Activated T-helper 17 cell treated with anti-CD3 and anti-CD28 coated beads, Interleukin-2, amount 50 U/mL, for 72 hours (primary cell): ENCODE measurements at places on chromosomes 11 and 22. TPM values are rescaled to one million over a fixed set of nuclear protein-coding genes. Genes with fewer than 3 reads are reported as not detected.

GRCh38 chr11:124935548-124936514 is at the start of gene HEPACAM:
Gene HEPACAM (minus strand): TSS chr11:124936047. CDS start chr11:124936006, 41 bp downstream.
- no peak for ATAC-seq

DNA sequence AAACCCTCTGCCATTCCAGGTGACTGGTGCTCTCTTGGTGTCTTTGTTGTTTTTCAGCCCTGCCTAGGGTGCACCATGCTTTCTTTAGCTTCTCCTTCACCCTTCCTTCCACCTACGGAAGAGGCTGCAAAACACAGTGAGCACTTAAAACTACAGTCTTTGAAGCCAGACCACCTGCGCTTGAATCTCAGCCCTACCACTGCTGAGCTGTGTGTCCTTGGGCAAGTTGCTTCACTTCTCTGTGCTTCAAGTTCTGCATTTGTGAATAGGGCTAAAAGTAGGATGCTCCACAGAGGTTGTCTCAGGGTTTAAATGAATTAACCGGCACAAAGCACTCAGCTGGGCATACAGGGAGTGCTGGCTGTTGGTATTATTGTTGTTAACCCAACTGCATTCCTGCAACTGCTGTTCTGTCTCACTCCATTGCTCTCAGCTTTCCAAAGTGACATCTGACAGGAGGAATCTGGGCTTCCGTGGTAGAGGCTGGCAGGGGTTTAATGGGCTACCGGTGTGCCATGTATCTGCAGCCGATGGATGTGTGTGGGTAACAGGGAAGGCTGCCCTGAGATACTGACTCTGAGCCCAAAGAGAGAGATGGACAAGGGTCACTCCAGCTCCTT is 139.3 kb downstream of the FBXO7 start:
- no peak for ATAC-seq

DNA sequence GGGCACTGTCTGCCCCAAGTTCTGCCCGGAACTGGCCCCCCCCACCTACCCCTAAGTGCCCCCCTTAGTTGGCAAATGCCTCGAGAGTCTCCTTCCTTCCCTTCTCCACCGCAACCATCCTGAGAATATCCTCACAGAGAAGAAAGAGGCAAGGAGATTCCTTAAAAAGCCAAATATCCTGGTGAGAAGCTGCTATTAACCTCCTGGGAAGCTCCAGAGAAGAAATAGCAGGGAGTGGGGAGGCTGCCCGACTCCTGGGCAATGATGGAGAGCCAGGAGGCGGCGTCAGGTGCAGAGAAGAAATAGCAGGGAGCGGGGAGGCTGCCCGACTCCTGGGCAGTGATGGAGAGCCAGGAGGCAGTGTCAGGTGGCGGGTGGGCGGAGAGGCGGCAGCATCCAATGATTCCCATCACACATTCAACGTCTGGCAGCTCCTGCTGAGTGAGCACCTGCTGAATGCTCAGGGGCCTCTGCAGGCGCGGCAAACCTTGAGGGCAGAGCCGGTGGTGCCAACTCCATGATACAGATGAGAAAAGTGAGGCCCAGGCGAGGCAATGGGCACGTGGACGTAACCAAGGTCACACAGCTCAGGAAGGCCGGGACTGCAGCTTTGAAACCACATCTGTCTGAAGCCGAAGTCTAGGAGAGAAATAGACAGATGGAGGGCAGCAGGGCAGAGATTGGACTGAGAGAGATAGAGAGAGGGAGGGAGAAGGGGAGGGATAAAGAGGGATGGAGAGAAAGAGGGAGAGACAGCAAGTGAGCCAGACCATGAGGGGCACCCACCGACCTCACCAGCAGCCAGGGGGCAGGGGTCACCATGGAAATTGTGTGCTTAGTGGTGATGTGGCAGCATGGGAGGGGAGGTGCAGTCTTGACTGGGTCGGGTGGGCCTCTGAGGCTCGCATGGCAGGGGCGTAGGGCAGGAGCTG is 58.3 kb downstream of the CYTH4 start:
- ATAC-seq, result no peak

- ATAC-seq, result no peak
These were observed 84.1 kb downstream of the C22orf31 start for GRCh38 chr22:28977481-28977971.

OR8G1 gene
- total RNA-seq, result not detected

KRTAP5-10 gene
- total RNA-seq, result not detected

DNA sequence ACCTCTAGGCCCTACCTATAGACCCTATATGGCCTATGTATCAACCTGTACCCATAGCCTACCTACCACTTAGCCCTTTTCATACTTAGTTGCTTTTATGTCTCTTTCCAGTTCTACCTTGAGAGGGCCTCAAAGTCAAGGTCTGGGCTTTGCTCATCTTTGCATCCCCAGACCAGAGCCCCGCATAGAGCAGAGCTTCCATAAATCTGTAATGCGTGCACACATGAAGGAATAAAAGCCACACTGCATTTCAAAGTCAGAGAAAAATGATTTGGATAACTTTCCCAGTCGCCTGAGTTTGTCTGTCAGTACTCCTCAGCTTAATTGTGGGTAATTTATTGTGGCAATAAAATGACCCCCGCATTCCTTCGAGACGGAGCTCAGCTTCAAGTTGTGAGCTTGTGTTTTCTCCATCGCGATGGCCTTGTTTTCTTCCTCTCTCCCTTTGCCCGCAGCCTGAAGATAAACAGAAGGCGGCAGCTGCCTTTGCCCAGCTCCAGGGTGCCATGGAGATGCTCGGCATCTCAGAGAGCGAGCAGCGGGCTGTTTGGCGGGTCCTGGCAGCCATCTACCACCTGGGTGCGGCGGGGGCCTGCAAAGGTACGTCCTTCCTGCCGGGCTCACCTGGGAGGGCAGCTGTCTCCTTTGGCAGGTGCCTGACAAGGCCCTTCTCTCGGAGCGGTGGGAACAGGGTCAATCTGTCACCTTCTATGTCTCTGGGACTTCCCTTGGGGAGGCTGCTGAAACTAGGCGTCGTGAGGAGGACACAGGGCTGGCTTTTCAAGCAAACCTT is 55.7 kb downstream of the MYO18B start:
- ATAC-seq, result no peak

DNA sequence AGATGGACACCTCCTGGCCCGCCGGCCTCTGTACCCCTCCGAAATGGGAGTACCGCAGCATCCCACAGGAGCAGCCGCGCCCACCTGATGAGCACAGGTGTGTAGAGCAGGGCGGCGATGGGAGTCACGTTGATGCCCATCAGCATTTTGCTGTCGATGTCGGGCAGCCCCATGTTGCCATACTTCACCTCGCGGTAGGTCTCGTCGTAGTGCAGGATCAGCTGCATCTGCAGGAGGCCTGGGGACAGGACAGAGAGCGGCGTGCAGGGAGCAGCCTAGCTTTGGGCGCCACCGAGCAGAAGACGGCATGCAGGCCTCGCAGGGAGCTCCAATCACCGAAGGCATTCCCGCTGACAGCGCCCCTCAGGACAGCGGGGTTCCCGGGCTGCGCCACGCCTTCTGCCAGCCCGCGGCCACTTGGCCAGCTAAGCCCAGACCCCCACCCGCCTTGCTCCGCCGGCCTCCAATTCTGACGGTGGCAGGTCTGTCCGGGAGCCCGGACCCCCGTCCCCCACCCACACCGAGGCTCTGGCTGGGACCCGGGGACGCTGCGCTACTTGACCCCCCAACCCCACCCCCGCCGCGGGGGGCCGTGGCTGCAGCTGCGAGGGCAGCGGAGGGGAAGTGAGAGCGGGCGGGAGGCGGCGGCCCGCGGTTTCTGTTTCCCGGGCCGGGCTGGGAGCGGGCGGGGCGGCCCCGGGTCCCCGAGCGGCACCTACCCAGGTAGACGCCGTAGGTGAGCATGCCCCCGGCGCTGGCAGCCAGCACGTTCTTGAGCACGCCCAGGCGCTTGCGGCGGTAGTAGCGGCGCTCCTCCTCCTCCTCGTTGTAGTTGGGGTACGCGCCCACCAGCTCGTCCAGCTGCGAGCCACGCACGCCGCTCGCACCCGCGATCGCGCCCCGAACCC is 705 bp downstream of the UNC93B1 start:
- peak; percentile 66 for ATAC-seq

GRCh38 chr22:34688825-34689224 is 377.1 kb upstream of the ISX start:
- ATAC-seq, result no peak

GRCh38 chr11:73760135-73760678 is 667 bp downstream of the RAB6A start:
- ATAC-seq, result peak; percentile 1

DNA sequence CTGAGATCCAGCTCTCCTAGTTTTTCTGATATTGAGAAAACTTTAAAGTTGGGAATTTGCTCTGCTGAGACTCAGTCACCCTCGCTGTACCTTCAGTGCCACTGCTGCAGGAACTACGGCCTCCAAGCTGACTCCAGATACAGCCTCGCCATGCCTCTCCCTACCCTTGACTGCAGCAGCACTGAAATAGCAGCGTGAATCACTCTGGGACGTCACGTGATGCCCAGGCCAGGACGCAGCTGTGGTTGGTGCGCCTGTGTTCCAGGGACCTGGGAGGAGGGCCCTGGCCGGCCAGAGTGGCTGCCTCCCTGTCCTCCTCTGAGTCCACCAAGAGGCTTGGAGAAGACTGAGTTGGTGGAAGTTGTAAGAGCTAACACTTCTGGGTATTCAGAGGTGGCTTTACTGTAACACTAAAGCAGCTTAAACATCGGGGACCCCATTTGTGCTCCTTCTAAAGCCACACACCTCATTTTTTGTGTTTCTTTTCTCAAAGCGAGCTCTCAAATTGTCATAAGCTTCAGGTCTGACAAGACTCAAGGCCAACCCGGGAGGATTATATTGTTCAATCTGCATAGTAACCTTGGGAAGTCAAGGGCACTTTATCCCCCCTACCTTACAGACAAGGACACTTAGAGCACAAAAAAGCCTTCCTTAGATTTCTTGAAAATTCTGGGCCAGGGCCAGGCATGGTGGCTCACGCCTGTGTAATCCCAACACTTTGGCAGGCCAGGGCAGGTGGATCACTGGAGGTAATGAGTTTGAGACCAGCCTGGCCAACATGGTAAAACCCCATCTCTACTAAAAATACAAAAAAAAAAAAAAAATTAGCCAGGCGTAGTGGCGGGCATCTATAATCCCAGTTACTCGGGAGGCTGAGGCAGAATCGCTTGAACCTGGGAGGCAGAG is 4.2 kb upstream of the STIP1 start:
- ATAC-seq, result no peak

DNA sequence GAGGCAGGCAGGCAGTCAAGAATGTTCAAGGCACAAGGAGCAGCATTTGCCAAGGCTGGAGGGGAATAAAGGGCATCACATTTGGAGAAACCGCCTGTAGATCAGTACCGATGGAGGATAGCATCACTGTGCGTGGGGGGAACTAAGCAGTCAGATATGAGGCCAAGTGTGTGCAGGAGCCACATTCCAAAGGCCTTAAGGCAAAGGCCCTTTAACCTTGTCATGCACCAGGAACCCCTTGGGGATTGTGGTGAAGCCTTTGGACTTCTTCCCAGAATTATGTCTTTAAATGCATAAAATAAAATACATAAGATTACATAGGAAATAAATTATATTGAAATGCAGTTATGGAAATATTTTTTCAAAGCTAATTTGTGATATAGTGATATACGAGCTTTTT is 532.1 kb downstream of the BUD13 start:
- no peak for ATAC-seq

GRCh38 chr22:41920271-41920976 is 5.5 kb upstream of the SHISA8 start:
- no peak for ATAC-seq

DNA sequence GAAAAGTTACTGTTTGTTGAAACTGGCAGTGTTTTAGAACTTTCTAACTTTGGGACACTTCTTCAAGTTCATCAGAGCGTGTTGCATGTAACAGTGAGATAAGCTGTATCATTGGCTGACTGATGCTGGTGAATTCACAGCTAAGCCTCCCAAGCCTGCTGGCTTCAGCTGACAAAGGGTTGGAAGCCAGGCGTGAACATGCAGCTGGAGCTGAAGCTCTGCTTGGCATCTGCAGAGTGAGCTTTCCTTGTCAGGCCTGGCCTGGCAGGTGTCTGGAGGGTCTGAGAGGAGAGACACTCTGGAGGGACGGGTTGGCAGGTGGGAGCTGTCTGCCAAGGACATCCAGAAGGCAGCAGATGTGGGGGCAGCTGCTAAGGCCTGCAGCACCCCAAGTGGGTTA is 1.5 kb downstream of the AMPD3 start:
- ATAC-seq, result no peak

EFCAB6 gene
- not detected for total RNA-seq

CARS1 gene
- total RNA-seq, result 84.9 TPM

DNA sequence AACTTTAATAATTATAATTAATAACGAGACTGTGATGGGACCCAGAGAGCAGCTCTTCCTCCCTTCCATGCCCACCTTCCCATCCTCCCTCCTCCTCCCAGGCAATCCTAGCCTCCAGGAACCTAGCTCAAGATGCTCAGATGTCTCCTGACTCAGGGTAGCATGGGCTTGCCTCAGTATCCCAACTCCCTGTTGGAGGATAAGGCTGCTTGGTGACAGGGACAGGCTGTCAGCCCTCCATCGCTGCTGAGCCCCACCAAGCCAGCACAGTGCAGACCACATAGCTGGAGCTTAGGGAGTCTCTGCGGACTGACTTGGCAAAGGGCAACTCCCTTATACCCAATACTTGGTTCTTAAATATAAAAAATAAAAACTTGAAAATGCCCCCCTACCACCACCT is 11.5 kb downstream of the MYH9 start:
- ATAC-seq, result no peak

DNA sequence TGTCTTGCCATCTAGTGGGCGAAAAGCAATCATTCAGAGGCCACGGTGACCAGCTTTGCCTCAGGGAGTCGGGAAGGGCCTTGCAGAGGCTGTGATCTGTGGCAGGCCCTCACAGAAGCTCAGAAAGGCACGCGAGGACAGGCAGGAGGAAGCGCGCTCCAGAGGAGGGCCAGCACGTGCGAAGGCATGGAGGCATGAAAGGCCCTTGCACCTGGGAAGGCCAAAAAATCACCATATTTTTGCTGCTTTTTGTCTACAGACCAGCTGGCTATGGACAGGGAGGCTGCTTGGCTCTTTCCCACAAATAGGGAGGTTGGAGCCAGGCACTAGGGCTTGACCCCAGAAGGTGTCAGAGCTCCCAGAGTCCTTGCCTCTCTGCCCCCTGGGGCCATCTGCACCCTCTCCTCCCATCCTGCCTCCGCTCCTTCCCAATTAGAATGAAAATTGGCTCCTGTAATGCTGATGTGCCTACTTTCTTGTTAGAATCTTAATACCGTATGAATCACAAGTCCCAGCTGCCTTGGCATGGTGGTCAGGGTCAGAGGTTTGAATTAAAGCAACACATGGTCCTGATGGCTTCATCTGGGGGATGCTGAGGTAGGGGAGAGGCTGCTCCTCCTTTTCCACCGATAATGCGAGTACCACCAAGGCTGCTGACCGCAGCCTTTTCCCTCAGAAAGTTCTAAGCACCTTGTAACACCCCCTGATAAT is 69.1 kb downstream of the FEZ1 start:
- no peak for ATAC-seq
